ENCODE measurements at places on chromosomes 6 and 20.

GRCh38 chr20:64024141-64024990 lies 11.6 kb upstream of the C20orf204 start:
- DNase-seq = no peak

- no peak for DNase-seq
These were observed 463.9 kb upstream of the JAG1 start for GRCh38 chr20:11137688-11138087.

DNA sequence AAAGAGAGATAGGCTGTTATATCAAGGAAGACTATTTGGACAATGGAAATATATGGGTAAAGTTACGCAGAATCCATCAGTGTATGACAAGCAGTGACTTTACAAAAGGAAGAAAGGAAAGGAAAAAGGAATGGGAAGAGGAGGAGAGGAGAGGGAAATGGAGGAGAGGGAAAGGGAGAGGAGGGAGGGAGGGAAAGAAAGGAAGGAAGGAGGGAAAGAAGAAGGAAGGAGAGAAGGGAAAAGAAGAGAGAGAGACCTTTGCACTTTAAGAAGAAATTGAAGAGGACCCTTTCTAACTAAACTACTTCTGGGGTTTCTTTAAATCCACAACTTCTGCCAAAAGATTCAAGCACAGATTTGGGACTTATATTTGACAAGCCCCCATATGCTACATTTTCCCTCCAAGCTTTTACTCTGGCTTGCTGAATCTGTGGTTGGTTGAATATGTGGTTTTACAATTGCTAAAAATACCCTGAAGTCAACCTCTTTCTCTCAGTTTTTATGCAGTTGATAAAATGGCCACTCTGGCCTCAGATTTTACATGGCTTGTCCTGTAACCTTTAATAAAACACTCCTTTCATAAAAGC lies 120.8 kb upstream of the RAB32 start:
- DNase-seq = no peak

DNA sequence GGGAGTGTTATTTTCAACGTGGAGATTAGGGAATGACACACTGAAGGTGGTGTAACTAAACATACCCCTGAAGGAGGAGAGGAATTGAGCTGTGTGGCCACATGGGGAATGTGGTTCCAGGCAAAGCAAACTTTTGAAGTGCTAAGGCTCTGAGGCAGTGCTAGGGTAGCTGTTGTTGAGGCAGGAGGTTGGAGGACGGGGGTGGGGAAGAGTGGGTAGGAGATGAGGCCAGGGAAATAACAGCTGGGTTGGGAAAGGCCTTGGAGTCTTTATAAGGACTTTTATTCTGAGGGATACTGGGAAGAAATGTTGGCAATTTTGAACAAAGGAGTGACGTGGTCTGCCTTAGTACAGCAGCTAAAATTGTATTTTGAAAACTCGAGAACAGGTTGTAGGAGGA lies 13.0 kb downstream of the RPRD1B start:
- no peak for DNase-seq

GRCh38 chr20:2301164-2301622 lies 5.4 kb downstream of the TGM3 start:
- no peak for DNase-seq

- no peak for DNase-seq
These were observed 88.7 kb upstream of the FRMD1 start for GRCh38 chr6:168167431-168168315.

DNA sequence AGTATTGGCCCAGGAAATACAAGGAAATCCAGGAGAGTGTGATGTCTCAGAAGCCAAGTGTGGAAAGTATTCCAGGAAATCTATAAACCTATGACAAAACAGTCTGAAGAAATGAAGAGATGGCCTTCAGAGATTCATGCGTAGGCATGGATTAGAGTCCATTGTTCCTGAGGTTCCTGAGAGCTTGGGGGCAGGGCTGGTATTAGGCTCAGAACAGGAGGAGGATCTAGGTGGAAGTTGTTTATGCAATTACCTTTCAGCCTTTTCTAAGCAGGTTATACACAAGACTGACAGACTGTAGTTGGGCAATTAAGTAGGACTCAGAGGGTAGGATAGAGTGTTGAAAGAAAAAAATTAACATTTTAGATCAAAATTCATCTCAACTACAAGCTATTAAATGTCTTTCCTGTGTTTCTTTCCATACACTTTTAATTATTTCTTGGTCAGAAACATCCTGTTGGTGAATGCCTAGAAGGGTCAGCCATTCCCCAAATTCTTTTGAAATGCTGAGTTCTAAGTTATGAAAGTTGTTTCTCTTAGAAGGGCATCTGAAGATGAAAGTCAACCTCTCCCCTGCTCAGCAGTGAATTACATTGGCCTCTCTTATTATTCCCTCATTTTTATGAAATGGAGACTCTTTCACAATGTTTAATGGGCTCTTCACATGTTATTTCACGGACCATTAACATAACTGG lies 201.2 kb upstream of the MYLIP start:
- DNase-seq = no peak

DNA sequence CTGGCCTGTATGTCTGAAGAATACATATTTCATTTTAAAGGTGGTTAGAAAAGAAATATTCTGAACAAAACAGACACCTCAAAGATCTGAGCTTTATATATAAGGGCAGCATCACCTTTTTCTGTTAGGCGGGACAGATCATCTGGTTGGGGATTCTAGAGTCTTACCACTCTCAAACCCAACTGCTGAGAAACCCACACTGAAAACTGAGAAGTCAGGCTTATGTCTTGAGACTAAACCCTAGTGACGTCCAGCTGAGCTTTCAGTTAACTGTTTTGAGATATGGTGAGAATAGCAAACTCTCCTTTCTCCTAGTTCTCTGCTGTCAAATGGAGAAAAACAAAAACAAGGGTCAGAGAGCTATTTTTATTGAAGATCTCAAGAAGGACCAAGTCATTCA lies 63.7 kb upstream of the CCN6 start:
- no peak for DNase-seq

DNA sequence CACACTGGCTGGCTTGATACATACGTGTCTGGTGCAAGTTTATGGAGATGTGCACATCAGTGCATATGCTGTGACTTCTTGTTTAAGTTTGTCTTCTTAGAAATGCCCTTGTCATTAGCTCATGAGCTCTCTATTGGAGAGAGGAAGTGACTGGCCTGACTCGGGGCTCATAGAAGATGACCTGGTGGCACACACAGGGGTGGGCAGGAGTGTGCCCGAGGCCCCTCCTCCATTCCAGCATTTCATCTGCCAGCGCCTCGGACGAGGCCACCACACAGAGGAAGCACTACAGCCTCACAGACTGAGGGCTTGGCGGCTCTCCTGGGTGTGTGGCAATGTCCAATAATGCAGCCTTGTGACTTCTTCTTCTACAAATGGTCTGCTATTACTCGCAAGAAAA lies 109.7 kb downstream of the FAM120B start:
- no peak for DNase-seq
